Endodermal cell (in vitro differentiated cells): ENCODE measurements at places on chromosomes 5 and 9. TPM values are rescaled to one million over a fixed set of nuclear protein-coding genes. Genes with fewer than 3 reads are reported as not detected.

UQCRQ gene
- total RNA-seq, result 160 to 286 TPM (median 258 TPM) in 3 replicates

ALDOB gene
- 0.21 to 0.29 TPM in 2 of 3 replicates, not detected in the other for total RNA-seq

NEURL1B gene
- total RNA-seq, result 4.9 TPM in 2 replicates

GPR150 gene
- 0.22 to 0.45 TPM (median 0.29 TPM) in 3 replicates for total RNA-seq

SLC6A18 gene
- not detected in 3 replicates for total RNA-seq

ADCY2 gene
- 52.0 and 61.5 TPM in 2 replicates for total RNA-seq

CENPP gene
- total RNA-seq, result 7.0 and 8.2 TPM in 2 replicates

GLRA1 gene
- not detected in 2 replicates for total RNA-seq

PCDHGB7 gene
- 12.0 and 15.3 TPM in 2 replicates for total RNA-seq

LAMC3 gene
- 16.7 to 18.9 TPM (median 18.9 TPM) in 3 replicates for total RNA-seq

PSMD5 gene
- total RNA-seq, result 47.8 and 52.7 TPM in 2 replicates

LCN1 gene
- total RNA-seq, result not detected in 2 replicates

SPATA31A3 gene
- total RNA-seq, result not detected in 3 replicates

GMCL2 gene
- total RNA-seq, result not detected in 3 replicates

IFNE gene
- 0.84 and 1.5 TPM in 2 replicates for total RNA-seq

TMEM174 gene
- not detected in 3 replicates for total RNA-seq

EPB41L4B gene
- 6.4 and 6.9 TPM in 2 replicates for total RNA-seq

SYK gene
- total RNA-seq, result 2.5 and 2.7 TPM in 2 replicates

TPPP gene
- total RNA-seq, result 0.22 to 1.1 TPM (median 0.29 TPM) in 3 replicates

PHF19 gene
- 17.9 to 23.6 TPM (median 19.4 TPM) in 3 replicates for total RNA-seq

DMRTA1 gene
- 4.6 to 6.3 TPM (median 5.1 TPM) in 3 replicates for total RNA-seq

ZFYVE16 gene
- total RNA-seq, result 54.3 to 85.0 TPM (median 76.3 TPM) in 3 replicates

ARSI gene
- 2.7 to 3.6 TPM (median 3.4 TPM) in 3 replicates for total RNA-seq

AGXT2 gene
- total RNA-seq, result not detected in 3 replicates

HMHB1 gene
- not detected in 3 replicates for total RNA-seq

FRMPD1 gene
- total RNA-seq, result 0.27 and 0.55 TPM in 2 replicates

C9orf50 gene
- not detected in 2 replicates for total RNA-seq

SPATA31C1 gene
- not detected in 3 replicates for total RNA-seq

PCDHGA4 gene
- total RNA-seq, result 0.78 to 0.86 TPM (median 0.80 TPM) in 3 replicates

FOXD4L3 gene
- total RNA-seq, result not detected in 3 replicates

RGMB gene
- 53.0 and 60.2 TPM in 2 replicates for total RNA-seq

FGF1 gene
- total RNA-seq, result 0.77 and 2.1 TPM in 2 replicates

WNK2 gene
- total RNA-seq, result 41.7 and 48.8 TPM in 2 replicates

PTGR1 gene
- total RNA-seq, result 175 and 204 TPM in 2 replicates

CSF1R gene
- 0.19 TPM in 1 of 3 replicates, not detected in the others for total RNA-seq

FBN2 gene
- total RNA-seq, result 94.1 to 215 TPM (median 212 TPM) in 3 replicates

IRX1 gene
- total RNA-seq, result 0.31 to 1.9 TPM (median 1.9 TPM) in 3 replicates

PANK3 gene
- total RNA-seq, result 93.2 and 101 TPM in 2 replicates

MEIKIN gene
- not detected in 2 replicates for total RNA-seq

SLC1A1 gene
- total RNA-seq, result 11.3 and 15.8 TPM in 2 replicates

FCN2 gene
- total RNA-seq, result not detected in 2 replicates

HSD17B3 gene
- total RNA-seq, result not detected in 3 replicates

FOXD4L6 gene
- total RNA-seq, result not detected in 3 replicates

TMEM252 gene
- not detected in 2 replicates for total RNA-seq

MZB1 gene
- total RNA-seq, result 0.57 and 0.59 TPM in 2 replicates

SLC6A19 gene
- total RNA-seq, result 0.09 TPM in 1 of 3 replicates, not detected in the others

OR1J2 gene
- not detected in 2 replicates for total RNA-seq

TMEM161B gene
- 15.8 to 18.6 TPM (median 18.2 TPM) in 3 replicates for total RNA-seq

EQTN gene
- total RNA-seq, result not detected in 3 replicates

PCA3 gene
- total RNA-seq, result not detected in 2 replicates

ADAMTSL1 gene
- total RNA-seq, result 0.68 and 1.5 TPM in 2 replicates

CDH12 gene
- 0.81 and 0.90 TPM in 2 replicates for total RNA-seq

RLN2 gene
- 4.2 to 7.9 TPM (median 6.5 TPM) in 3 replicates for total RNA-seq

GALNT12 gene
- total RNA-seq, result 22.1 and 24.0 TPM in 2 replicates

ZNF454 gene
- 0.34 to 0.86 TPM in 2 of 3 replicates, not detected in the other for total RNA-seq

OR1L4 gene
- total RNA-seq, result not detected in 3 replicates

EMB gene
- total RNA-seq, result 55.1 and 57.0 TPM in 2 replicates

GLDC gene
- total RNA-seq, result 4.4 to 11.3 TPM (median 8.9 TPM) in 3 replicates
